GM12864 (cell line): ENCODE measurements at places on chromosomes 13 and 19.

DNA sequence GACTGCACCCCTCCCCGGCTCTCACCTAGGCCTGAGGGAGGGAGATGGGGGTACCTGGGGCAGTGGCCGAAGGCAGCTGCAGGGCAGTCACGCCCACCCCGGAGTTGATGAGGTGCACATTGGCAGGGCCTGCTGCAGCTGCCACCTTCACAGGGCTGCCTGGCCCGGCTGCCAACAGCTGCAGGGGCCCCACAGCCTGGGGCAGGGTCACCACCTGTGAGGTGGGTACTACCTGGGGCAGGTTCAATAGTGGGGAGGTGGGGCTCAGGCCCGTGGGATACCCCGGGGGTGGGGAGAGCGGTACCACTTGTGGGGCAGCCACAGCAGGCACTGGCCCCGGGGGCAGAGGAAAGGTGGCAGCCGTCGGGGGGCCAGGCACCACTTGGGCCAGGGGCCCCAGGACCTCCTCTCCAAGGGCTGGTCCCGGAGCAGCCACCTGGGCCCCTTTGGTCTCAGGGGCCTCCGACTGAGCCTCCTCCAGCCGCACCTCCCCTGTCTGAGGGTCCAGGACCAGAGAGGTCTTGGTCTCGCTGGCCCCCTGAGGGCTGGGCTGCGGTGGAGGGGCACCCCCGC is 2.7 kb downstream of the SIX5 start:
- DNase-seq = no peak

GRCh38 chr19:33373453-33374235 is at the start of gene CEBPG:
CEBPG (plus strand) TSS chr19:33373709; CDS start chr19:33379240, 5,531 bp downstream.
- peak; percentile 53 for DNase-seq

DNA sequence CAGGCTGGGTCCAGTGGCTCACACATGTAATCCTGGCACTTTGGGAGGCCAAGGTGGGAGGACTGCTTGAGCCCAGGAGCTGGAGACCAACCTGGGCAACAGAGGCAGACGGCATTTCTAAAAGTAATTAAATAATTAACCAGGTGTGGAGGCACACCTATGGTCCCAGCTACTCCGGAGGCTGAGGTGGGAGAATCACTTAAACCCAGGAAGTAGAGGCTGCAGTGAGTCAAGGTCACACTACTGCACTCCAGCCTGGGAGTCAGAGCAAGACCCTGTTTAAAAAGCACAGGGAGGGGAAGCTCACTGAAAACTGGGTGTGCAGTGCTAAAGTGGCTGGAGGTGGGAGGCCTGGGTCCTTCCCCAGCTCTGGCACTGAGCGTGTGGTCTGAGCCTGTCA is 9.7 kb downstream of the LATS2 start:
- DNase-seq = no peak

DNA sequence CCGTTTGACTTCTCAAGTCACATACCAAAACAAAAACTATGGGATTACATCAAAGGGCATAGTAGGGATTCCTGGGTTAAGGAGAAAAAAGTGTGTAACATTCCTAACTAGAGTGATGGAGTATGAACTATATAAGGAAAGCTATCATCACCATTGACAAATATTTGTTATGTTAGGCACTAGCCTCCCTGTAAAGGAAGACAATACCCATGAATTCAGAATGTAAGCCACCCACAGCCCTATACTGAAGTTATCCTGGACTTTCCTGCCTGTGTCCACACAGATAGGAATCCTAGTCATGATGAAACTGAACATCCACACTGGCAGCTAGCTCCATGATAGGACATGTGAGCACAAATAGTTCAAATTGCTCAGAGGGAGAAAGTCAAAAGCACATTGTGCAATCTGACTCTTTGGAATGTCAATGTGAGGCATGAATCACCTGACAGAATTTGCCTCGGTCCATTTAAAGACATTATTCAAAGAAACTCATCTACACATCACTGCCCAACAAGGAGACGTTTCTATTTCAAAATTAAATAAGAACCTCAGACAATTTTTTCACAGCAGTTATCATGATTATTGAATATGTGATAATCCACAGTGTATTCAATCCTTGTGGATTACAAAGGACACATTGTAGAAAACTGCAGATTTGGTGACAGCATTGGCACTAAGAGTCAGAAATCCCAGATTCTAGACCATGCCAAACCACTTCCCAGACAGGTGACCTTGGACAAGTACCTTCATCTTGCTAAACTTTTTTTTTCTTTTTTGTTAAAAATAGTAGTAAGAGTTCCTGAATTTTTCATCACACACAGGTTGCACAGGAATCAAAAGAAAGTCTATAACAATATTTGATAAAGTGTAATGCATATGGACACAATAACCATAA is 529.3 kb downstream of the IRS2 start:
- no peak for DNase-seq

DNA sequence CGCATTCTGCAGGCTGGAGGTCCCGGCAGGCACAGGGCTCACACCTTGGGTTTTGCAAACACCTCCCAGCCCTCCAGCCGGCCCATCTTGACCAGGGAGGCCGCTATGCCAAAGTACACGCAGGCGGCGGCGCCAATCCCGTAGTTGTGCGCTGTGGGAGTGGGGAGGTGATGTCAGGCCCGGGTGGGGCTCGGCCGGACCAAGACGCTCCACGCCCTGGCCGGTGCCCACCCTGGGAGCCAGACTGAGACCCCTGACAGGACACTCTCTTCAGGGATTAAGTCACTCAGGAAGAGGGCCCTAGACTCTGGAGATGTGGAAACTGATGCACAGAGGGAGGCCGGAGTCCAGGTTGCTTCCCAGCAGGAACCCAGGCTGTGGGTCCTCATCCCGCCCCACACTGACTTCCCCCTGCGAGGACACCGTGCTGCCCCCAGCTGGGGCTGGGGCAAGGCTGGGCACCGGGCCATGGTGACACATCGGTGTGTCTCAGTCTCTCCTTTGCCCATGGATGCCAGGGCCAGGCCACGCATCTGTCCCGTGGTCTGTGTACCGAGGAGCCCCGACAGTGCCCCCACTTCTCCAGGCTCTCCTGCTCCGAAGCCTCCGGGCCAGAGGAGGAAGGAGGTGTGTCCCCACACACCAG is 8.8 kb downstream of the NDUFA11 start:
- DNase-seq = no peak

- no peak for DNase-seq
These were observed 21.9 kb downstream of the ZSWIM4 start for GRCh38 chr19:13817018-13817614.

DNA sequence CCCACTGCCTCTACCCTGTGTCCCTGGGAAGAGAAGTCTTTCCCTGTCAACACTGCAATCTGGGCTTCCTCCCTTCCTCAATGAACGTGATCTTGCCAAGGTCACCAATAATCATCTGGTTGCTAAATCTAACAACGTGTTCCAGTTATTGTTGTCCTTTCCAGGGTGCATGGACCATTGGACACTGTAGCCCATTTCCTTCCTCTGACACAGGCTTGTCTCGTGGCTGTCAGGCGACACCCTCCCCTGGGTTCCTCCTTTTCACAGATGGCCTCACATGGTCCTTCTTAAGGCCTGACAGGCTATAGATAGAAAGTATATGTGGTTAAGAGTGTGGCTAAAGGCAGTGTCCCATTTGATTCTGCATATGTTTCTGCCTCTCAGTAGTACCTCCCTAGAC is 67.7 kb upstream of the STARD13 start:
- no peak for DNase-seq

- no peak for DNase-seq
These were observed 49.0 kb upstream of the FRY start for GRCh38 chr13:31982540-31982939.

- peak; percentile 52 for DNase-seq
These were observed 7.4 kb downstream of the RABAC1 start for GRCh38 chr19:41951686-41952172.

DNA sequence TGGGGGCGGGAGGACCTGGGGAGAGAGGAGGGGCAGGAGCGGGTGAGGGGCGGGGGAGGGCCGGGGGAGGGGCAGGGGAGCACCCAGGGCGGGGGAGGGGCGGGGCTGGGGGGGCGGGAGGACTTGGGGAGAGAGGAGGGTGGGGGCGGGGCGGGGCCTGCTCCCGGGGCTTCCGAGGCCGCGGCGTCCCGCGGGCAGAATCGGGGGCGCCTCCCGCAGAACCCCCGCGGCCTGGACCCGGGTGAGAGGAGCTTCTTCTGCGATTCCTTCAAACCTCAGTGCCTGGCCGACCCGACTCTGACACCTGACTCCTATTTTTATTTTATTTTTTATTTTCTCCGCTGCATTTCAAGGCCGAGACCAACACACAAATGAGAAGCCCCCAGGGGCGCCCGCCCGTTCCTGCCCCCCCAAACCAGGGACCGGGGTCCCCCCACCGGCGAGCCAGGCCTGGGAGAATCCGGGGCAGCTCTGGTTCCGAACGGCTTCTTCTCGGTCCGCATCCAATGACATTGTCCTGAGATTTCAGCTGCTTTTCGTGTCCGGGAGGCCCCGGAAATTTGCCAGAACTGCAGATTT is 470 bp upstream of the GRTP1 start:
- DNase-seq = no peak

GRCh38 chr19:1856698-1857603 is 6.4 kb downstream of the KLF16 start:
- DNase-seq = peak; percentile 60

DNA sequence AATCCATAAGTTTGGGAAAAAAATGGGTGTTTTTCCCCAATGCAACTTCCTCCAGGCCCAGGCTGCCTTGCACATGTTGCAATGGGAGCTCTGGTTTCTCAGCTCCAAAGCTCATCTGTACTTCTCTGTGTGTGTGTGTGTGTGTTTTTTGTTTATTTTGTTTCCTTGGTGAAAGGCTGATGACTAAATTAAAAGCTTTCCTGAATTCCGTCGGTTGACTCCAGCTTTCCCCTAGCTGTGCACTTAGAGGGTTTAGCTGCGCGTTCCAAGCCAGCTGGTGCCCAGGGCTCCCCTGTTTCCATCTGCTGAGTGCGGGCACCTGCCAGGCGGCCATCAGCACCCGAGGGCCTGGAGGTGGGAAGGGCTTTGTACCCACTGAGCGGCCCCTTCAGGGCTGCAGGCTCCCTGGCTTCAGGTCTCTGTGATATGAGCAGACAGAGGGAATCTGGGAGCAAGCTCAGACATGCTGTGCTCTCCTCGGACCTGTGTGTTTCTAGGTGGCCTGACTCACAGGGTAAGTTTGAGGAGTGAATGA is 129.1 kb upstream of the SOX1 start:
- no peak for DNase-seq

- no peak for DNase-seq
These were observed 1763.3 kb upstream of the MIR17HG start for GRCh38 chr13:89584058-89584620.

- DNase-seq = no peak
These were observed 3.9 kb downstream of the ZNF324B start for GRCh38 chr19:58455306-58455705.

- no peak for DNase-seq
These were observed 2.5 kb upstream of the DBP start for GRCh38 chr19:48639483-48640375.

DNA sequence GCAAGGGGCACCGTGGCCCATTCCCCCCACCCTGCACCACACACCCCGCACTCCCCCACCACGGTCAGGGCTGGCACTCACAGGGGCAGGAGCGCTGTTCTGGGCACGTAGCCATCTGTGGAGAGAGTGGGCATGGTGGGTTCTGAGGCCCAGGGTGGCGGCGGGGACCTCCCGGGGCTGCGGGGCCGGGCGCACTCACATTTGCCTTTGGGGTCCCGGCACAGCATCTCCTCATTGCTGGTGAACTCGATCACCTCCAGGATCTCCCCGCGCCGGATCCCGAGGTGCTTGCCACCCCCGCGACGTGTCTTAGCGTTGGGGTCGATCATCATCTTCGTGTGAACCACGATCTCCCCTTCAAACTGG is 12.1 kb downstream of the PRAM1 start:
- DNase-seq = no peak

- DNase-seq = no peak
These were observed 20.7 kb downstream of the SAMD4B start for GRCh38 chr19:39362682-39363657.

- DNase-seq = no peak
These were observed 47.3 kb downstream of the LATS2 start for GRCh38 chr13:21014139-21014501.

- DNase-seq = no peak
These were observed 12.3 kb upstream of the KATNAL1 start for GRCh38 chr13:30319655-30320054.

DNA sequence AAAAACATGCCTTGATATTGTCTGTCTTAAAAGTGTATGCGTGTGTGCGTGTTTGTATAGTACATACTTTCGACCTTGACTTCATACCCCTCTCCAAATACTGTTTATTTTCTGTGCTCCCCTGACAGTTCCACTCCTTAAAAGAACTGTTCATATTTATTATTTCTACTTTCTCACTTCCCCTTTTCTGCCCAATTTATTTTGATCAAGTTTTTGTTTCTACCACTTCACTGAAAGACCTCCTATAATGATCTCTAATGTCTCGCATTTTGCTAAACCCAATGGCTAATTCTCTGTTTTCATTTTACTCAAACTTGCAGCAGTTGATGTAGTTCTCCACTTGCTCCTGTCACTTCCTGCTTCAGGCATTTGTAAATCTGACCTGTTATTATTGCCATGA is 426.1 kb upstream of the KLF12 start:
- DNase-seq = peak; percentile 0

GRCh38 chr13:49214917-49215376 is 5.2 kb upstream of the MLNR start:
- DNase-seq = peak; percentile 31

DNA sequence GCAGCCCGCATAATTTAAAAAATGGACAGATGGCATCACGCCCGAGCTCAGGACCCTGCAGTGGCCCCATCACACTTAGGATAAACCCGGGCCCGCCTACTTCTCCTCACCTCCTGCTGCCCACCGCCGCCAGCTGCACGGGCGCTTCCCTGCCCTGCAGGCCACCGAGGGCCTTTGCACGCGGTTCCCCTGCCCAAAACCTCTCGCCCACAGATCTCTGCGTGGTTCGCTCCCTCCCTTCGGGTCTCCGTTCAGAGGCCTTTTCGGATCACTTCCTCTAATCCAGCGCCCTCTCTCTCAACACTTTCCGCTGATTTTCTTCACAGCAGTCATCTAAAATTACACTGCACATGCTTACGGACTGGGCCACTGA is 1.8 kb downstream of the SHISA7 start:
- no peak for DNase-seq

DNA sequence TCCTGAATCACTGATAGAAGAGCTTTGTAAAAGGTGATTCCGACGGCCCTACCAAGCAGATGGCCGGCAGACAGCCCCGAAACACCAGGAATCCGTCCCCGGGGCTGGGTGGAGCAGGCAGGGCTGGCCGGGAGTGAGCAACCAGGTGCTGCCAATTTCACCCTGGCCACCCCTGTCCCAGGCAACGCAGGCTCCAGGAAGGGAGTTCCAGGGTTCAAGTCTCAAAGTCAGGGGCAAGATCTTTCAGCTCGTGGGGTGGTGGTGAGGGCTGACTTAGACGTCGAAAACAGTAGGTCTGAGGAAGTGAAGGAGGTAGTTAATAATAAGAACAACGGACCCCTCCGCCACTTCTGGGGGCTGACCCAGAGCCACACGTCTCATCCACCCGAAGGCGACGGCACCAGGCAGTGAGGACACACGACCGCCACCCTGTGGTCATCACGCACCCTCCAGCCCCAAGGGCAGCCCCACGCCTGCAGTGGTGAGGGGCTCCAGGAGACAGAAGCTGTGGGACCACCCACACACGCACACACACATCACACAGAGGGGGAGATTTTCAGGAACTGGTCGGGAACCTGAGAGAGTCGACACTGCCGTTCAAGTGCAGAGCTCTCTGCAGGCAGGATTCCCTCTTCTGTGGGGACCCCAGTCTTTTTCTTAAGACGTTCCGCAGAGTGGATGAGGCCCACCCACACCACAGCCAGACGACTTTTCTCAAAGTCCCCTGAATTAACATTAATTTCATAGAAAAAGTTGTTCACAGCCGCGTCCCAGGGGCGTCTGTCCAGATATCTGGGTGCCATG is 67.2 kb downstream of the SPACA7 start:
- DNase-seq = no peak
